ENCODE measurements at places on chromosomes 4 and X.

DNA sequence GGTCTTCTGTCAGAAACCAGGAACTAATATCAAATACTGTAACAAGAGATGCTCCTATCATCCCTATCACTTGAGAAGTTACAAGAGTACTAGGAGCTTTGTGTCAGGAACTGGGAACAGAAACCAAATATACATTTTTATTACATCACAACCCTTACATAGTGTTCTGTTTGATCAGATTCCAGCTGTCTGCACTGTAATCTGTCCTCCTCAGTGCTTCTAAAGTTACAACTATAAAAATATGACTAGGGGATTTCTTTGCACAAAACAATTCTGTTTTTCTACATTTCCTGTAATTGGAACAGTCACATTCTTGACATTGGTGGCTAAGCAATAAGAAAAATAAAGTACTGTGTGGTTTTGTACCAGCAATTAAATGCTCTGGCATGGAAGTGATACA is 686.0 kb downstream of the PDHA2 start:
- no peak for DNase-seq

- DNase-seq = no peak
These were observed 34.6 kb upstream of the LEF1 start for GRCh38 chr4:108203377-108203776.

DNA sequence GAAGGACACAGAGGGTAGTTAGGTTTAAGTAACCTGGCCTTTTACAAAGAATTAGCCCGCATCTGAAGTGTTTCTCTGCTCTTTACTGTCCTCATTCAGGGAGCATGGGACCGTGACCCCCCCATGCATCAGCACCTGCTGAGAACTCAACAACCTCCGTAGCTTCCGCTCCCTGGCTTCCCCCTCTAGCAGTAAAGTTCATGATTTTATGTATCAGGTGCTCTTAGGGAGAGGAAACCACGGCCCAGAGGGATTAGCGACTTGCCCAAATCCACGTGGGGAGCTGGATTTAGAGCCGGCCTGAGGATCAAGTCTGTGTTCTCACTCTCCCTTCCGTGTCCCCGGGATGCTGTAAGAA is 284.6 kb upstream of the GATB start:
- no peak for DNase-seq

DNA sequence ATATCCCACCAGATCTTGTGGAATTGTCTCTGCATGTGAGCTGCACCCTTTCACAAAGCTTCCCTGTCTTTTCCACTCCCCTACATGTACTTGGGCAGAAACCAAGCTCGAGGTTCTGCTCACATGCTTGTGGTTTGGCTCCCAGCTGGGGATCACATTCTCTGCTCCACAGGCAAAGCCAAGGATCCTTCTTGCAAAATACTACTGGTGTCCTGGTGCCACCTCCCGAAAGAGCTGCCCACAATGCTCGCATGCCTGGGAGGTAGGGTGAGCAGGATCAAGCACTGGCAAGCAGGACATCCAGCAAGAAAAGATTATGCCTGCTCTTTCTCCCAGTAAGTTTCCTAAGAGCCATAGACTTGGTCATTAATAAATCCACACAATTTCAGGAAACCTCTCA is 45.1 kb upstream of the PPARGC1A start:
- DNase-seq = no peak

DNA sequence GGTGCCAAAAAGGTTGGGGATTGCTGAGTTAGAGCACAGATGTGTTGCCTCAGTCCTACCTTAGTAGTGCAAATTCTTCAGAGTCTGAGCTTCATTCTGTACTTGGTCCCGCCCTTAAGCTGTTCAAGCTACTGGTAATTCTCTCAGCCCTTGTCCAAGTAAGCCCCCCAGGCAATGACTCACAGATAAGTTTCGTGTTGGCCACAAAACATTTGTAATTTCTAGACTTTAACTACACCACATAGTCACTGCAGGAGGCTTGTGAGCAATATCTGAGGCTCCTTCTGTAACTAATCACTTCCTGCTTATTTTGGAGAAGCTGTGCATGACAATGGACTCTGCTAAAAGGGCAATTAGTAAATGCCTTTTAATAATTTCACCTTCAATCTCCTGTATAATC is 1420.5 kb downstream of the PCDH7 start:
- no peak for DNase-seq

DNA sequence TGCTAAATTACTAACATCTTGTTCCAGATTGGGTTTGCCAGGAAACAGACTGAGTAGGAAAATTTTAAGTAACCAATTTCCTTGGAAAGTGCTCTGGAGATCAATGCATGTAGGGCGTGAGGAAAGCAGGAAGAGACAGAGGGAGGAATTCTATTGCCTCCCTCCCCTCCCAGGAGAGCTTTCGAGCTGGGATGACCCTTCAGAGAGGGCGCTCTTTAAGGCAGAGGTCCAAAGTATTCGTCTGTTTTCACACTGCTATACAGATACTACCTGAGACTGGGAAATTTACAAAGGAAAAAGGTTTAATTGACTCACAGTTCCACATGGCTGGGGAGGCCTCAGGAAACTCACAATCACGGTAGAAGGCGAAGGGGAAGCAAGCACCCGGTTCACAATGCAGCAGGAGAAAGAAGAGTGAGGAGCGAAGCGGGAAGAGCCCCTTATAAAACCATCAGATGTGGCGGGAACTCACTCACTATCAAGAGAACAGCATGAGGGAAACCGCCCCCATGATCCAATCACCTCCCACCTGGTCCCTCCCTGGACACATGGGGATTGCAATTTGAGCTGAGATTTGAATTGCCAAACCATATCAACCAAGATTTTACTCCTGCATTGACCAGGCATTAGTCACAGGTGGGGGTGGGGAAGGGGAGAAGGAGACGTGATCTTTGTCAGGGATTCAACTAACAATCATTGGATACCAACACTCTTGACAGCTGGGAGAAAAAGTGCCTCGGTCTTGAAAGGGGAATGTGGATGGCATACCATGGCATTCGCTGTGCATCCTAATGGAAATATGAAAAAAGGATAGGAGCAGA is 63.8 kb downstream of the SLITRK2 start:
- DNase-seq = no peak

DNA sequence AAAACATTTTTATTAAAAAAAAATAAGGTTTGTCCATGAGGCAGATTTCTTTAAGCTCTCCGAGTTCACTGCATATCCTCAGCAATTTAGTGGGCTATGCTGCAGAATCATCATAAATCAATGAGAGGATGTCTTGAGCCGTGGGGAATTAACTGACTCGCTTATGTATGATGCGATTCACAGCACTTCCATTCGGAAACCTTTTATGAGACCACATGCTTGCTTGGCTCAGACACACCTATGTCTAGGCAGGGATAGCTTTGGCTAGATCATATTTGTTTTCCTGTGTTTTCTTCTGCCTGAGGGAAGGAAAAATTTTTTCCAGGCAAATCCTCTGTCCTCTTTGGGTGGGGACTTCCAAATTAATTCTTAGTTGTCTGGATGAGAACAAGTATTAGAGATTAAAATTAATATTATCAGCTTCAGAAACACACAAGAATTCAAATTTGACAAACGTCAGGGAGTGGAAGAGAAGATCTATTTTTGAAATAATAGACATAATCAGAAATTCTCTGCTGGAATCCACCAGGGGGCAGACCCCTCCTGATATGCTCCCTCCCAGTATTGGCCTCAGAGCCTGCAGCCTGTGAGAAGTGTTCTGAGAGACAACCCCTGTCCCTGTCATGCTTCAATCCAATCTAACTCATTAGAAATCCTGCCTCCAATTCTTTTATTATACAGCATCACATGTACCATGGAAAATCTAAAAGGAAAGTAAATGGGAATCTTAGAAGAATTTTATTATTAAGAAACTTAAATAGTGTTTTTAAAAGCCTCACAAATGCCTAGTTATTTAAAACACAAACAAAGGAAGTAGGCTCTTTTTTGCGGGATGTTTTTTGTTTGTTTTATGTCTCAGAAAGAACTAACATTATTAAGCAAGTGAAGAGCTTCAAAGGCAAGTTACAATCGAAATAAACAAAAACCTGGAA is 345.1 kb upstream of the TACR3 start:
- DNase-seq = no peak

GRCh38 chr4:12734586-12734985 is 749.6 kb downstream of the RAB28 start:
- no peak for DNase-seq

GRCh38 chrX:119729408-119730201 is 28.8 kb upstream of the SOWAHD start:
- DNase-seq = peak; percentile 41

DNA sequence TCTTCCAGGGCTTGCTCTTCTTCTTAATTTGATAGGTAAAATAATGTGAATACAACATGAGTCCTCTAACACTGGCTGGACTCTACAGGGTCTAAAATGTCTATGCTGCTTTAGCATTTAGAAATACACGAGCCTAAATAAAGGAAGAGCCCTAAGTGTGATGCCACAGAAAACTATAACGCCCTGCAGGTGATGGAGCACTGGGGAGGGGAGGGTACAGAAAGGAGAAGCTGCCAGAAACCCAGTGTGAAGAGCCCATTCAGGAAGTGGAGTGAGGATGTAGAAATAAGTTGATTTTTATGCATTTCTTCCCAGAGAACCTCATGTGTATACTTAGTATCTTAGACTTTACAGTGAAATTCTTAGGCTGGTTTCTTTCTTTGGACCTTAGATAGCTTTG is 83.4 kb downstream of the TNIP2 start:
- no peak for DNase-seq

DNA sequence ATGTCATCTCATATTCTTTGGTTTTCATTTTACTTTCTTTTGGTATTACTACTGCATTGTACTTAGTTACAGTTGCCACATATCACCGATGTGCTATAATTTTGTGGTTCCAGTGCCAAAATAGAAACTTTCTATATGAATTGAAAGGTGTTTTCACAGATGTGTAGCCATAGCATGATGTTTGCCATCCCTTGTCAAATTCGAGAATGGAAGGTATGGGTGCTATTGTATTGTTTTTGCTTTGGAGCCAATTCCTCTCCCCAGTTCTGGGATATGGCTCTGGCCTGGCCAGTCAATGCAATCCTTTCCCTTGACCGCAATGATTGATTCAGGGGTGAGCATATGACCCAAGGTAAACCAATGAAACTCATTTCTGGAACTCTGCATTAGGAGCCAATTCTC is 86.2 kb upstream of the RPS6KA3 start:
- no peak for DNase-seq

DNA sequence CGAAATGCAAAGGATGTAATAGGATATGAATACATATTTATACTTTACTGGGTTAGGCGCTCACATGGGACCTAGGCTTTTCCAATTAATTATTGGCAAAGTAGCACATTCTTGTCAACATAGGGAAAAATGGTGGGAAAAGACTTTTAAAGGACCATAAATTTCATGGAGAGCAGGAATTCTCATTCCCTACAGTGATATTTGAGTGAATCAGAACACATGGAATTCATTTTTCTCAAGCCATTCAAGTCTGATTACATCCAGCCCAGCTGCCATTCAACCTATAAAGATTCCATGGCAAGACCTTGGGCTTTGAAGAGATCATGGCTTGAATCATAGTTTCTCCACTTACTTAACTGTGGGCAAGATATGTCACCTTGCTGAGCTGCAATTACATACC is 150.4 kb downstream of the SOWAHB start:
- DNase-seq = no peak

GRCh38 chr4:124188595-124188994 is 523.9 kb downstream of the ANKRD50 start:
- DNase-seq = no peak

DNA sequence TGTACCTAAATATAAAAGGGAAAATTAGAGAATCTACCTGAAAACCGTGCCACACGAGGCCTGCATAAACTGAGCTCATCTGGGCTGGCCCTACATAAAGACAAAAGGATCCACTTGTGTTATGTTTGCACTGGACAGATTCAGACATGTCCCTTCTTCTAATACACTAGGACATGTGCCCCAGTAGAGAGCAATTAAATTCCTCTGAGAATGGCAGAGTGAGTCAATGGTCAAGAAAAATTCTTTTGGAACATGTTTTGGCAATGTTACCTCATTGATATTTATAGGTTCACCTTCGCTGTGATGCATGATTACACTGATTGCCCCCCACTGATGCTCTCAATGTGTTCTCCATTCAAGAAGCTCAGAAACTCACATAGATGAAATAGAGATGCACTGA is 95.2 kb downstream of the MANBA start:
- no peak for DNase-seq

GRCh38 chr4:66604192-66604591 is 933.9 kb upstream of the EPHA5 start:
- DNase-seq = no peak

- no peak for DNase-seq
These were observed 685.0 kb upstream of the FRG1 start for GRCh38 chr4:189255636-189256035.

DNA sequence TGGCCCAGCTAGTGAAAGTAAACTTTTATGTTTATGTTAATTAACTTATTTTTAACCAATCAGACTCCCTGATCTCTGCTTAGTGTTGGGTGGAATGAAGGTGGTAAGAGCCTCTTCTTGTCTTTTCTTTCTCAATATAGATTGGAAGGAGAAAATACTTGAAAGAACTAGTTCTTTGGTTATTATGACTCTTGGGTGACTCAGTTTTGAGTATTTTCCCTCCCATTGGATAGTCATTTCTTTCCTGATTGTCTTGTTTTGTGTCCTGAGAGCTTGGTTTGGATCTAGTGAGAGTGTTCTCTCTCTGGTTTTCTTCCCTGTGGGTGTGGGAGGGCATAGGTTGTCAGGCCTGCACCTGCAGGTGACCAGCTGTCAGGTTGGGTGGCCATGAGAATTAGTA is 172.0 kb upstream of the GLRA2 start:
- DNase-seq = no peak

DNA sequence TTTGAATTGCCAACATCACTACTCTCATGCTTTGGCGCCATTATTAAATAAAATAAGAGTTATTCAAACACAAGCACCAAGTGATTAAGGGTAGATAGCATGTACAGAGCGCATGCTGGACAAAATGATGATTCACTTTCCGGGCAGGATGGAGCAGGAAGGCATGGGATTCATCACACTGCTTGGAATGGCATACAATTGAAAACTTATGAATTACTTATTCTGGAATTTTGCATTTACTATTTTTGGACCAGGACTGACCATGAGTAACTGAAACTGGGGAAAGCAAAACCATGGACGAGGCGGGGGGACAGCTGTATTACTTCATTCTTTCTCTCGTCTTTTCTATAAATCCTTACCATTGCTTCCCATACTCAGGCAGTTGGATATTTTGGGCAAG is 28.5 kb upstream of the FGF5 start:
- no peak for DNase-seq

DNA sequence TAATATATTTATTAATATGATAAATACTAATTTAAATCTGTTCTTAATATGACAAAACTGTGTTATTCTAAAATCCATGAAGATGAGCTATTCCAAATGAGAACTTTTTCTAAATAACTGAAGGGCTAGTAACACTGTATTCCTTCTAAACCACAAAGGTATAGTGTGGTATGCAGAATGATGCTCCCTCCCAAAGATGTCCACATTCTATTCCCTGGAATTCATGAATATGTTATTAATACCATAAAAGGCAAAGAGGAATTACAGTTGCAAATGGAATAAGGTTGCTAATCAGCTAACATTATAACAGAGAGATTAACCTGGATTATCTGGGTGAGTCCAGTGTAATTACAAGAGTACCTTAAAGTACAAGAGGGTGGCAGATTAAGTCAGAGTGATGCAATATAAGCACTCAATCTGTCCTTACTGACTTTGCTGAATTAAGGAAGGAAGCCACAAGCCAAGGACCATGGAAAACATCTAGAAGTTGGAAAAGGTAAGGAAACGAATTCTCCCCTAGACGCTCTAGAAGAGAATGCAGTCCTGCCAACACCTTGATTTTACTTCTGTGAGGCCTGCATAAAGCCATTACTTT is 20.7 kb upstream of the MAB21L2 start:
- no peak for DNase-seq

GRCh38 chrX:26871967-26872366 is 591.2 kb downstream of the PPP4R3C start:
- DNase-seq = no peak

- DNase-seq = no peak
These were observed 38.1 kb upstream of the RASGEF1B start for GRCh38 chr4:81509822-81510221.

Data from stimulated activated CD8-positive, alpha-beta memory T cell treated with anti-CD3 and anti-CD28 coated beads, Interleukin-7, amount 100 ng/mL, for 1 hour (primary cell).